ENCODE measurements at places on chromosomes 6 and 20.

- DNase-seq, result no peak
These were observed 11.5 kb downstream of the TREML4 start for GRCh38 chr6:41239467-41240159.

DNA sequence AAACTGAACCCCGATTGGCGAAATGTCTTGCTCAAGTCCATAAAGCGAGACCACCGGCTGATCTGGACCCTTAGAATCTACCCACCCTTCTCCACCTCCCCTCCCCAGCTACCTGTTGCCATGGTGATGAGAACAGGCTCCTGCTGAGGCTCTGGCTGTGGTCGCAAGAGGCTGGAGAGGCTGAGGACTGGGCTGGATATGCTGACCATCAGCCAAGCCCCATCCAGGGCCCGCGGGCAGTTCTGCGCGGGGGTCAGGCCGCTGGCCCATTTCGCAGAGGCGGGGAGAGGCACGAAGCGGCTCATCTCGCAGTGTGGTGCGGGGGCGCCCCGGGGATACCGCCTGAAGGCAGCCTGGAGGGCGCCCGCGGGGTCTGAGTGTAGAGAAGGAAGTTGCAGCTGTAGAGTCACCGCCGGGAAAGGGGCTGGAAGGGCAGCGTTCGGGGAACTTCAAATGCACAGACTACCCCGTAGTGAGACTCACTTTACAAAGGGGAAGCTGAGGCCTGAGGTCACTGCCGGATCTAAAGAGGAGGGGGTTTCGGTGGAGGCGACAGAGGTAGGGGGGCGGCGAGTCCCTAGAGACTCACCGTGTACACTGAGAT, 671 bp downstream of the TAPBP start:
- DNase-seq, result peak; percentile 87

DNA sequence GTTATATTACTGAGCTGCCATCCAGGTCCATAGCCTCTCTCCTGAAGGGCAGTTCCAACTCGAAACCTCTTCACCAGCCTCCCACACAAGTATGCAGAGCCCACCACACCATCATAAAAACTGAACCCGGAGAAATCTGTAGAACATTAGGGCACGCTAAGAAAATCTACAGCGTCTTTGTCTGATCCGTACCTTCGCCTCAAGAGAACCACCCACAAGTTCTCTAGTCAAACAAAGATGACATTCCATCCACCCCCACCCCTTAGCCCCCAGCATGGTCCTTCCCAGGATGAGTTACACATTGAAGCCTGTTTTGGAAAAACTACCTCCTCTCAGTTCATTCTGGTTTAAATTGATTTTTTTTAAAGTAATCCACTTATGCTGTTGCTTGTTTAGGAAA, 219.7 kb downstream of the ZMYND8 start:
- DNase-seq, result no peak

DNA sequence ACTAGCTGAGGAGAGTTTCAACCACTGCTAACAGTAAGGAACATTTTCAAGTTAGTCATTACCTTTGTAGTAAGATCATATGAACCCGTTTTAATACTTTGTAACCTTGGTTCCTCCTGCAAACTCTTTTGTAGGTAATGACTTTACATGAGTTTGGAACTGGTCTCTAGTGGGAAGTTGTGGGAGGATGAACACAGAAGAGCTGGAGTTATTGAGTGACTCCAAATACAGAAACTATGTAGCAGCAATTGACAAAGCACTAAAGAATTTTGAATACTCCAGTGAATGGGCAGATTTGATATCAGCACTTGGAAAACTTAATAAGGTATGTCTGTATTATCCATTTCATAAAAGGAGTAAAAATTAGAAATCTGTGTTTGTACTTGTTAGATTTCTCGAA, 29.3 kb downstream of the DOP1A start:
- no peak for DNase-seq

DNA sequence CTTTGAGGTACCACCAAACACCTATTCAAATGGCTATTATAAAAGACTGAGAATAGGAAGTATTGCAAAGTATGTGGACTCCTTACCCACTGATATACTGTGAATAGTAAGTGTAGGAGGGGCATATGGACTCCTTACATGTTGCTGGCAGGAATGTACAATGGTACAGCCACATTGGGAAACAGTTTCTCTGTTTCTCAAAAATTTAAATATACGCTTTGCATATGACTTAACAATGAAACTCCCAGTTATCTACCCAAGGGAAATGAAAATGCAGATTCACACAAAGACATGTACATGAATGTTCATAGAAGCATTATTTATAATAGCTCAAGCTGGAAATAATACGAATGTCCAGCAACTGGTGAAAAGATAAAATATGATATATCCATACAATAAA, 5.5 kb upstream of the ENPP1 start:
- no peak for DNase-seq

GRCh38 chr6:2958331-2958711, 13.0 kb downstream of the SERPINB6 start:
- no peak for DNase-seq

- no peak for DNase-seq
These were observed 172.1 kb upstream of the OLIG3 start for GRCh38 chr6:137666202-137666774.

DNA sequence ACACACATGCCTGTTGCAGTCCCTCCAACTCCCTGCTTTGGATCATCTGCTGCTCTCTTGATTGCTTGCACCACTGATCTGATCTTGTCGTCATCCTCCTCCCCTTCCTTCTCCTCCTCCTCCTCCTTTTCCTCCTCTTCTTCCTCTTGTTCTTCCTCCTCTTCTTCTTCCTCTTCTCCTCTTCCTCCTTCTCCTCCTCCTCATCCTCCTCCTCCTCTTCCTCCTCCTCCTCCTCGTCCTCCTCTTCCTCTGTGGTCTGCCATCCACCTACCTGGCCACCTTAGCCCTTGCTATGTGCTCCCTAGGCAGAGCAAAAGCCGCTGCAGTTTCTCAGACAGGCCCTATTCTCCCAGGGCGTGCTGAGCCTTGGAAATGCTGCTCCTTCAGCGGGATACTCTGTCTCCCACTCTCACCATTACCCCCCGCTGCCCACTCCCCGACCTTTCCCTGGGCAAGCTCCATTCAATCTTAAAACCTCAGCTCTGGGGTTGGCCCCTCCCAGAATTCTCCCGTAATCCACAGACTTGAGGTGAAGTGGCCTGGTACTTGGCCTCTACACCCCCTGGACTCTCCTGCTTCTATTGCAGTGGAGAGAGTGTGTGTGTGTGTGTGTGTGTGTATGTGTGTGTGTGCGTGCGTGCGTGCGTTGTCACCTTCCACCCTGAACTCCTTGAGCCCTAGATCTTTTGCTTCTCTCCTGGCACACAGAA, 105.0 kb downstream of the SASH1 start:
- no peak for DNase-seq

DNA sequence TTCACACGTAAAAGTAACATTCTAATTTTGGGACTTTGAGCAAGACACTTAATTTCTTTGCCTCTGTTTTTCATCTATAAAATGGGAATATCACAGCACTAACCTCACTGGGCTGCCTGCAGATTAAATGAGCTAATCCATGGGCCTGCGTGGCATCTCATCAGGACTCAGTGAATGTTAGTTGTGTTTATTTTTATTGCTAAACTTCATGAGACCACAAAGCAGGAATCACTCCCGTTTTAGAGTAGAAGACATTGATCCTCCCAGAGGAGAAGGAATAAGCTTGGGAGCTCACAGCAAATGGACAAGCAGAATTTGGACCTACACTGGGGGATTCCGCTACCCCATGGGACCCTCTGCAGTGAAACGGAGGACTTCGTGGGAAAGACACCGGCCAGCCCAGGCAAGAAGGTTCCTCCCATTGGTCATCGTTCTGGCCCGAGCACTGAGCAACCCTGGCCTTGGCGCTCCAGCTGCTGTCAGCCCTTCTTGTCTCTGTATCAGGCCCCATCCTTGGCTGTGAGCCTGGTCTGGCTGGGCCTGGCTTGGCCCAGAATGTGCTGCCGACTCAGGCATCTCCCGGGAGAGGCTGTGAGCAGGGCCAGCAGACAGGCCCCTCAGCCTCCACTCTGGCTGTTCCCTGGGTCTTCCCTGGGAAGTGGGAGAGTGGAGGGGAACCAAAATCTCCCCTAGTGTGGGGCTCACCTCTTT, 79.8 kb downstream of the NFATC2 start:
- no peak for DNase-seq

- no peak for DNase-seq
These were observed 33.2 kb downstream of the BEND6 start for GRCh38 chr6:56988145-56988544.

DNA sequence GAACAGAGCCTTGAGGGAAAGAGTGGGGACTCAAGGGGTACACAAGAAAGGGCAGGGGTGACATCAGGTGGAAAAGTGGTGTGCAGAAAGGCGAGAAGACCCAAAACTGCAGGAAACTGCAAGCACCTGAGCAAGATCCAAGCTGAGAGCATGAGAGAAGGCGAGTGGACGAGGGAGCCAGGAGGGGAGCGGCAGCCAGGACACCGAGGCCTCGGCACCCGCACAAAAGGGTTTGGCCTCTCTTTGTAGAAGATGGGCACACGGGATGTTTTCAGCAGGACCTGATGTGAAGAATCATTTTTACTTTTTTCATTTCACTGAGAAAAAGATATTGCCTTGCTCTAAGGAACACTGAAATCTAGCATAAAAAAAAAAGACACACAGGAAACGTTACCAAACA, 82.1 kb upstream of the FOXQ1 start:
- DNase-seq, result no peak

DNA sequence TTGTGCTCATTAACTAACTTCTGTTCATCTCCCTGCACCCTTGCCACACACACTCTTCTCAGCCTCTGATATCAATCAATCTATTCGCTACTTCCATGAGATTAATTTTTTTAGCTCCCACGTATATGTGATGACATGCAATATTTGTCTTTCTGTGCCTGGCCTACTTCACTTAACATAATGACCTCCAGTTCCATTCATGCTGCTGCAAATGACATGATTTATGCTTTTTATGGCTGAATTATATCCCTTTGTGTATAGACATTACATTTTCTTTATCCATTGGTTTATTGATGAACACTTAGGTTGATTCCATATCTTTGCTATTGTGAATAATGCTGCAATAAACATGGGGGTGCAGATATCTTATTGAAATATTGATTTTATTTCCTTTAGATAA, 50.8 kb upstream of the SPTLC3 start:
- no peak for DNase-seq

DNA sequence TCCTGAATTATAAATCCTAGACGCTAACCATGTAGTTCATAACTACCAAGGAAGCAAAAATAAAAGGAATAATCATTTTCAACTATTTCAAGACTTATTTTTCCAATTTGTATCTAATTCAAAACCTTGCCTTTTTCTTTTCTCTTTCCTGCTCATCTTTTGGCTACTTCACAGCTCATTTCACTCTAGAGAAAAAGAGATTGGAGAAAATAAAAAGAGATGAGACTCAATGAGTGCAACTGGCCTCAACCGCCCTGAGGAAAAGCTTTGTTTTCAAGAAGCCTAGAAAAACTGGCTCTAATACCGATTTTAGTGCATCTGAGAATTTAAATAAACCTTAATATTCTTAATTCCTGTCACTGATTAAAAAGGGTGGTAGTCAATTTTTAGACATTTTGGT, 36.4 kb downstream of the IPCEF1 start:
- no peak for DNase-seq

All from vagina (tissue), 2 donors.